ENCODE measurements at places on chromosomes 5 and 9.

- DNase-seq = no peak
These were observed 33.3 kb upstream of the SPDL1 start for GRCh38 chr5:169550227-169550626.

DNA sequence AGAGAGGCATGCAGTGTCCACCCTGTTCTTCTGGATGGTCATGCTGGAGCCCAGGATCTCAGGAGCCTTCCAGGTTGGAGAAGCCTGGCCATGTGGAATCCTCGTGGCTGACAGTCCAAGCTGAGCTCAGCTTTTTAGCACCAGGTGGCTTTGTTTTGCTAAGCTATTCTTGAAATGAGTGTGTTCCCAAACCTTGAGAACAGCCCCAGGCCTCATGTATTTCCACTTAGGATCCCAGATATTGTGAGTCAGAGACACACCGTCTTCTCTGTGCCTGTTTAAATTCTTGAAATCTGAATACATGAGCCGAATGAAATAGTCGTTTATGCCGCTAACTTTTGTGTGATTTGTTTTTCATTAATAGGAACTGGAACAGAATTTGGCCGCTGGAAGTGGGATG lies 61.2 kb downstream of the IRX2 start:
- DNase-seq = no peak

- no peak for DNase-seq
These were observed 1.4 kb downstream of the ZFR start for GRCh38 chr5:32443145-32443540.

DNA sequence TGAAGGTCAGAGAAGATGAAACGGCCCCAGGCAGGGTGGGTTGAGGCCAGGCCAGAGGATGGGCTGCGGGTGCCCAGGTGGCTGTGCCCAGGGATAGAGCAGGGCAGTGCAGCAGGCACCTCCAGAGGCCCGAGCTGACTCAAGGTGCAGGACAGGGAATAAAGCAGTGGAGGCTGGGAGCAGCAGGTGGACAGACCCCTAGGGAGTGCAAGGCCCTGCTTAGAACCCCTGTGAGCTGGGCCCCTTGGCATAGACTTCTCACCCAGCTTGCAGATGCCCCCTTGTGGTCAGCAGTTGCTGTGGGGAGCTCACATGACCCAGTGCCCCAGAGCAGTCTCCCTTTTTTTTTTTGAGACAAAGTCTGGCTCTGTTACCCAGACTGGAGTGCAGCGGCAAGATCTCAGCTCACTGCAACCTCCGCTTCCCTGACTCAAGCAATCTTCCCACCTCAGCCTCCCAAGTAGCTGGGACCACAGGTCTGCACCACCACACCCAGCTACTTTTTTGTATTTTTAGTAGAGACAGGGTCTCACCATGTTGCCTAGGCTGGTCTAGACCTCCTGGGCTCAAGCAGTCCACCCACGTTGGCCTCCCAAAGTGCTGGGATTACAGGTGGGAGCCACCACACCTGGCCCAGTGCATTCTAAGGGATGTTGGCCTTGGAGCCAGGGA lies 118.8 kb downstream of the WNK2 start:
- peak; percentile 58 for DNase-seq

GRCh38 chr5:179274321-179275315 lies 70.6 kb downstream of the ADAMTS2 start:
- DNase-seq = peak; percentile 15

DNA sequence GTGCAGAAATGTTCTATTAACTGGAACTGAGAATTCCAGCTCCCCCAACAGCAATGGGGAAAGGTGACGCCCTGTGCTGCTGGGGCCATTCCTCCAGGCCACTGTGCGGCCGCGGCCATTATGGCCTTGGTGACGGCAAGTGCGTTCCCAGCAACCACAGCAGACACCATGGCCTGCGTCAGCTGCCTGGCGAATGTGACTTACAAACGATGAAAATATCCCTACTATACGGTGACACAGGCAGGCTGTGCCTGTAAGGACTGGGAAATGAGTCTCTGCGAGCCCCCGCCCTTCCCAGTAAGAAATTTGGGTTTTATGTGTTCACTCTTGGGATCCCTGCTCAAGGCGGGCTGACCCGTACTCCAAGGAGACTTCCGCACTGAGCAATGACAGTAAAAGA lies 20.6 kb downstream of the CLPTM1L start:
- no peak for DNase-seq

DNA sequence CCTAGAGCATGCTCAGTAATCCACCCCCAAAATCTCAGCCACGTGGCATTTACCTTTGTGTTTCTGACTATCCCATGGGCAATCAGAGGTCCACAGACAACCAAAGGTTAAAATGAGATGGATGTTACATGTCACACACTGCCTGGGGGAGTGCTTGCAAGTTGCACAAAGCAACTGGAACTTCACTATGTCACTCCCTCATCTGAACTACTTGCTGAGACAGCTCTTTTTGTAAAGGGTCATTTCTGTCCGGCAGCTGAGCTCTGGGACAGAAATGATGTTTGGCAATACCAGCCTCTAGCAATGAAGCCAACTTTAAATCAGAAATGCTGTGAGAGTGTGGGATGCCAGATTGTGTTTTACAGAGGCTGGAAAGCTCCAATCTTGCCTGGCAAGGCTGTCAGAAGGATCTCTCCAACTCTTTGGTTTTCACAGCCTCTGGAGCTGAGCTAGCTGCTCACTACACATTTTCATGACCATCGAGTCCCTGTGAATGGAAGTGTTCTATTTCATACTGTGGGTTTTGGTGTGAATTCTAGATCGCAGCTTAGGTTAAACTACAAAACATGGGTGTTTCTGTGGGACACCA lies 66.3 kb upstream of the TMEM215 start:
- DNase-seq = no peak

DNA sequence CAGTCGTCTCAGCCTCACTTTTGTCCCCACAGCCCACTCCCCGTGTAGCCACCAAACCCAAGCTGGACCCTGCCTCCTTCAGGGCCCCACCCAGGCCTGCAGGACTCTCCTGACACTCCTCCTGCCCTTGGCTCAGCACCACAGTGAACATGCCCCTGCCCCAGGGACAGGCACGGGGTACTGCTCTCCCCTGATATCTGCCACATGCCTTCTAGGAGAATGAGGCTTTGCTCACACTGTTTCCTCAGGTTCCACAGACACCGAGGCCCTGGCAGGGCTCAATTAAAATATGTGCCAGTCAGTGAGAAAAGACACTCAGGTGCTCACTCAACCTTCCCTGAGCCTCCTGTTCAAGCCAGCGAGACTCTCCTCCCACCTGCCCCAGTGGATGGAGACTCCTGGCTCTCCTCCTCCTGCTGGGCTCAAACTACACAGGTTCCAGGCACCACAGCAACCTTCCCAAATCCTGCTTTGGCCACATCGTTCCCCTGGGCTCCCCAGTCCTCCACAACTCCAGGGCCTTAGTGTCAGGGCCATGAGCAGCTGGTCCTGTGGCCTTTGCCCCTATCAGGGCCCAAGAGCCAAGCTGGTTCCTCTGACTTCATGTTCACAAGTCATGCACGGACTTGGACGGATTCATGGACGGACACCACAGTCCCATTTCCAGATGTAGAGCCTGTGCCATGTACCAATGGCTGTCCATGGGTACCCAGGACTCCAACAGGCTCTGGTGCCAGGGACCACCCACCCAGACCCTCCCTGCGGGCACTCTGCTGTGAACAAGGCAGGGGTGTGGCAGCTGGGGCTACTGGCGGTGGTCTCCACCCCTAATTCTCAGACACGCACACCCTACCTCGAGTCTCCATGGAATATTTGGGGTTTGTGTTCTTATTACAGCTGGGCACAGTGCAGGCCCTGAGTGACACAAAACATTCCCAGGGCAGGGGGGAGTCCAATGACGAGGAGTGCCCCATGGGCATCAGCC lies 36.6 kb downstream of the BICD2 start:
- no peak for DNase-seq

DNA sequence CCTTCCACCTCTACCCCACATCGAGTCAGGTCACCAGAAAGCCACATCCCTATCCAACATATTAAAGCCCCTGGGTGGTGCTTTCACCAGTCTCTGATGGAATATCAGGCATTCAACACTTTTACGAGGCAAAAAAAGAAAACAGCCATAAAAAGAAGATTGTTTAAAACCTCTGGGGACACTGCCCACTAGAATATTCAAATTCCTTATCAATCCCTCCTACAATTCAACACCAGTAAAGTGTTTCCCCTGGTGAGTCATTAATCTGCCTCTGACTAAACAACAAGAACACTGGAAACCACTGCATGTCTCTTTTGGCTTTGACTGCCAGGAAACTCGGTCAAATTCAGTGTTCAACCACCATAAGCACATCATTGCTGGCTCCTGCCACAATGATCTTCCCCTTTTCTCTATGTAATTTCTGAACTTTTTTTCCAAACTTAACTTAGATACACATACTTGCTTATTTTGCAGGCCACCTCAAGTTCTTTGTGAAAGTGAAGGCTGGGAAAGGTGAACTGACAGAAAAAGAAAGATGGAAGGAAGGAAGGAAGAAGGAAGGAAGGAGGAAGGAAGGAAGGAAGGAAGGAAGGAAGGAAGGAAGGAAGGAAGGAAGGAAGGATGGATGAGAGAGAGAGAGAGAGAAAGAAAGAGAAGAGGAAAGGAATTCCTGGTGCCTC lies 105.3 kb downstream of the PAX5 start:
- no peak for DNase-seq

DNA sequence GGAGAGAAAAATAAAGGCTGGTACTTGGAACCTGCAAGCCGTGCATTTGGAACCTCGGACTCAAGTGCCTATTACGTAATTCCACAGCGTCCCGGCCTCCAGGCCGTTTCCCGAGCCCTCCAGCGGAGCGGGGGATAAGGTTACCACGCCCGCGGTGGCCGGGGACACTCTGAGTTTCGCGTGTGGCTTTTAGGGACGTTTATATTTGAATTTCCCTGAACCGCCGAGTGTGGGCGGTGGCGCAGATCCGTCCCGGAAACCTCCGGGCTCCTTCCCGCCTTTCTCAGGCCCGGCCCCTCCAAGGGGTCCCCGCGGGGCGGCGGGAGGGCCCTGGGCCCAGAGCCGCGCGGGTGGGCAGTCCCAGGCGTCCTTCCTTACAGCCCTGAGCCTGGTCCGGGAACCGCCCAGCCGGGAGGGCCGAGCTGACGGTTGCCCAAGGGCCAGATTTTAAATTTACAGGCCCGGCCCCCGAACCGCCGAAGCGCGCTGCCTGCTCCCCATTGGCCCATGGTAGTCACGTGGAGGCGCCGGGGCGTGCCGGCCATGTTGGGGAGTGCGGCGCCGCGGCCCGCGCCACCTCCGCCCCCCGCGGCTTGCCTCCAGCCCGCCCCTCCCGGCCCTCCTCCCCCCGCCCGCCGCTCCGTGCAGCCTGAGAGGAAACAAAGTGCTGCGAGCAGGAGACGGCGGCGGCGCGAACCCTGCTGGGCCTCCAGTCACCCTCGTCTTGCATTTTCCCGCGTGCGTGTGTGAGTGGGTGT lies at the start of gene LMNB1:
Gene LMNB1, plus strand, starts transcription at position 638 of the 758 bp plus-strand sequence. CDS start 373 bp downstream, outside the sequence.
- DNase-seq = peak; percentile 96

DNA sequence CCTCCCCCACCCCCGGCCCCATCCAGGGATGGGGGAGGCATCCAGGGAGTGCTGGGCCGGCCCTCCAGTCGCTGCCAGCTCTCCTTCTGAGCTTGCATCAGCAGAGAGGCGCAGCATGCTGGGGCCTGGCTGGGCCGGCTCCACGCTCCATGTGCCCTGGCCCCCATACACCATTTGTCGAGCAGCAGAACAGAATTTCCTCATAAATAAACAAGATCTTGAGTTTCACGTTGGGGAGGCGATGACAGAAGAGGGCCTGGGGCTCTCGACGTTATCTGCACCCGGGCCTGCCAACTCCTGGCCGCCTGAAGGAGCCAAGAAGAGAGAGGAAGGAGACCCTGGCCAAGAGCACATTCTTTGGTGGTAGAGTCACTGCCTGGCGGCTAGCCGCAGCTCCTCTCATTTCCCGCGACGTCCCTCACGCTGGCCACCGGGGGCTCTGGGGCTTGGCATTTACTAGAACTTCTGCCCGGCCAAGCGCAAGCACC lies 177.0 kb downstream of the FGF18 start:
- DNase-seq = no peak

GRCh38 chr9:98118640-98119601 lies at the start of gene TRIM14:
Gene TRIM14 (minus strand): TSS chr9:98119222. CDS start chr9:98119188, 34 bp downstream.
- DNase-seq = peak; percentile 60

DNA sequence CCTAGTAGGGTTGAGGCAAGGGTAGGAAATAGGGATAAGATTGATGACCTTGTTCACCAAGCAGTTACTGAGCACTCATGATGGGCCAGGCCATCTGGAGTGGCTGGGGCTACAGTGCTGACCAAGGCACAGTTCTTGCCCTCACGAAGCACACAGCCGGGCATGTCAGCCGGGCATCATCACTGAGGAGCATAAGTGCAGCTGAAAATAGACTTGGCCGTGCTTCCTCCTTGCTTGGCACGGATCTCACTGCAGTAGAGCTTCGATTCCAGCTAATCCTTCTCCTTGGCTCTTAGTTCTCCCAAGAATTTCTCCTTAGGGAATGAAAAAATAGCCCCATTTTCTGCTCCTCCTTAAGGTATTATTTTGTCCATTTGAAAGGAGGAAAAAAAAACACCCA lies 116.6 kb downstream of the NMUR2 start:
- no peak for DNase-seq

DNA sequence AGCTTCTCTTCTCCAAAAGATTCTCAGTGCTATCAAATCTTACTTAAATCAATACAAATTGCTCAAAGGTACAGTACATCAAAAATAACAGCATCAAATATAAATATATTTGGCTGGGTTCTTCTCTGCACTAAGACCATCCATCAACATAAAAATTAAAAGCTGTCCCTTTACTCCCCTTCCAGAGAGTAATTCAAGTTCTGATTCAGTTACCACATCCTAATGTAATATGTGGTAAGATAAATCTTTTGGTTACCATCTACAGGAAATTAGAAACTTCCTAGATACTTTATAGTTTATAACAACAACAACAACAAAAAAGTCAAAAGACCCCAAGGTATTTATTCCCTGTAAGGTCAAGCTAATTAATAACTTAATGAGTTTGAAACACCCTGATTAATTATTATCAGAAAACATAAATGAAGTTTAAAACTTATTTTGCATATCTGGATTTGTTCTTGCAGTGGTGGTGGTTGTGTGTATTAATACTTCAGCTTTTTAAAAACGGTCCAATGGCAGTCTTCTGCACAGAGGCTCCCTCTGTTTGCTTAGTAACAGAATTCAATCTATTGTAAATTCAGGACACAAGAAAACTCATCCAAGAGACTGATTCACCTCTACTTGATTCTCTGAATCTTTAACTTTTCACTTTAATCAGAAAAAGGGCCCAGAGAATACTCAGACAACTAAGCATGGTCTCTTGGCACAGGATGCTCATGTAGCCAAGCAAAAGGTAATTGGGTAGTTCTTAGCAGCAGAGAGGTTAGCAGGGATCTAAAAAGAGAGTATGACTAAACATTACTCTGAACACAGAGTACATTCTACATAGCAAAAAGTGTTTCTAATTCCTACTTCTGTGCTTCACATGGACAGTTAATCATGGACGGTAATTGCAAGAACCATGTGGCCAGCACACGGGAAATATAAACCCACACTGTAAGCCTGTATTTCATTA lies 20.1 kb downstream of the DIAPH1 start:
- DNase-seq = no peak

Measured in glutamatergic neuron (in vitro differentiated cells).